ENCODE measurements at places on chromosomes 5 and 9.
A peak's percentile ranks its signal among the peaks of the same experiment; 100 is the strongest.

GRCh38 chr5:149951138-149951749, 6.7 kb upstream of the PDE6A start:
- DNase-seq, result no peak

DNA sequence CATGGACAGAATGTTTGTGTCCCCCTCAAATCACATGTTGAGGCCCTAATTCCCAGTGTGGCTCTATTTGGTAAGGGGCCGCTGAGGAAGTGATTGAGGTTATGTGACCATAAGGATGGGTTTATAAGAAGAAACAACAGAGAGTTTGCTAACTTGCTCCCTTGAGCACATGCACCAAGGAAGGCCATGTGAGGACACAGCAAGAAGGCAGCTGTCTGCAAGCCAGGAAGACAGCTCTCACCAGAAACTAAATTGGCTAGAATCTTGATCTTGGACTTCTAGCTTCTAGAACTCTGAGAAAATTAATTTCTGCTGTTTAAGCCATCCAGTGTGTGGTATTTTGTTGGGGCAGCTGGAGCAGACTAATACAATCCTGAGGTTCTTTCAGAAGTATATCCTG, 35.2 kb upstream of the CDC42SE2 start:
- no peak for DNase-seq

- DNase-seq, result no peak
These were observed 29.3 kb downstream of the RASGEF1C start for GRCh38 chr5:180179442-180180420.

DNA sequence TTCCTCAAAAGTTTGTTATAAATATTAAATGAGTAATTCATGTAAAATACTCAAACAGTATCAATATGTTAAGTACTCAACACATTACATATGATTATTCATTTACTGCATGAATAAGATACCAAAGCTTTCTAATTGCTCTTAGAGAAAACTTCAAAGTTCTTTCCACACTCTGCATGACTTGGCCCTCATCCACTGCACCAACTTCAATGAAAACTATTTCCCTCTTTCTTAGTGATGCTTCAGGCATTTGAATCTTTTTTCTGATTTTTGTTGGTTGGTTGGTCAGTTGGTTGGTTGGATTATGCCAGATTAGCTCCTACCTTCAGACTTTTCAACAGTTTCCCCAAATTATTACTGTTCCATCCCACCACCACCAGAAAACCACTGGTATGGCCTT, 314.7 kb upstream of the RGMB start:
- no peak for DNase-seq

DNA sequence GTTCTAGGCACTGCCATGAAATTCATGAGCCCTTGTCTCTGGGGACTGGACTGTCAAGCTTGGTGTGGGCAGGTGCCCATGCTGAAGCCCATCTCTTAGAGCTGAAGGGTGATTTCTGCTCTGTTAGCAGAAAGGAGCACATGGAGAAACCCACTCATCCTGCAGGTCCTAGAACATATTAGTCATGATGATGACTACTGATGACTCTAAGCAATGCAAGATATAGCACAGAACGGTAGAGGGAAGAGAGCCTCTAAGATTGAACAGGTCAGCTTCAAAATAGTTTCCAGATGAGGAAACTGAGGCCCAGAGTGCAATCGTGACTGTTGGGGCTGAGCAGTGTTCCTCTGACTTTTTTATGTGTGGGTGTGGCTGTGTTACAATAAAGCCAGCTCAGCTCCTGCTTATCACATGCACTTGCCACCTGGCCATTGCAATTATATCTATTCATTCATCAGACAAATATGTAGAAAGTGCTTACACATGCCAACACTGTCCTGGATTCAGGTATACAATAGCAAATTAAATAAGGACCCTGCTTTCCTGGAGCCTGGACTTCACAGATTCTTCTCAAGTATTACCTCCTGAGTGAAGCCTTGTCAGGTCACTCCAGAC, 140.2 kb upstream of the BRINP1 start:
- no peak for DNase-seq

DNA sequence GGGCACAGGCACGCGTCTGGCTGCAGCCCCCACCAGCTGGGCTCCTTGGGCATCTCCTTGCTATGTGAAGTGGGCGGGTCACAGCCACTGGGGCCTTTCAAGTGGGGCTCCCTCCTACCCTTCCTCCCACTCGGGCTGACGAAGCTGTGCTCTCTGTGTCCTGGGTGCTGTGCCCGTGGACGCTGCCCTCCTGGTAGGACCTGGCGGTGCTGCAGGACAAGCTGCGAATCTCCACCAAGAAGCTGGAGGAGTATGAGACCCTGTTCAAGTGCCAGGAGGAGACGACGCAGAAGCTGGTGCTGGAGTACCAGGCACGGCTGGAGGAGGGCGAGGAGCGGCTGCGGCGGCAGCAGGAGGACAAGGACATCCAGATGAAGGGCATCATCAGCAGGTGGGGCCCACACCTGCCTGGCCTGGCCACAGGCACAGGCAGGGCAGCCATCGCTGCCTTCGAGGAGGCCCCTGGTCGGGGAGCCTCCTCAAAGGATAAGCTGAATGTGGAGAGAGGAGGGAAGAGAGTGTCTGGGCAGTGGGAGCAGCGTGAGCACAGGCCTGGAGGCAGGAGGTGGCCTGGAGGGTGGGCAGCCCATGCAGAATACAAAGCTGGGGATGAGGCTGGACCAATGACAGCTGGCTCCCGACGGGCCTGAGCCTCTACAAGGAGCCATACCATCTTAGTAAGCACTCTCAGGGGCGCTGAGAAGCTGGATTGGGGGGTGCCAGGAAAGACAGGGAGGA, 124.7 kb downstream of the DAB2IP start:
- DNase-seq, result no peak

DNA sequence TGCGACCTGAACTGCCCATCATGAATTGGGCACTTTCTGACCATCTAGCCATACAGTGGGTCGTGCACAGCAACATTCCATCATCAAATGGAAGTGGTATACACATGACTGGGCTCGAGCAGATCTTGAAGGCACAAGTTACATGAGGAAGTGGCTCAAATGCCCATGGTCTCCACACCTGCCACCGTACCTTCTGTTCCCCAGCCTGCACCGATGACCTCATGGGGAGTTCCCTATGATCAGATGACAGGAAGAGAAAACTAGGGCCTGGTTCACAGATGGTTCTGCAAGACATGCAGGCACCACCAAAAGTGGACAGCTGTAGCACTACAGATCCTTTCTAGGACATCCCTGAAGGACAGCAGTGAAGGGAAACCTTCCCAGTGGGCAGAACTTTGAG, 21.8 kb downstream of the MTMR12 start:
- no peak for DNase-seq

DNA sequence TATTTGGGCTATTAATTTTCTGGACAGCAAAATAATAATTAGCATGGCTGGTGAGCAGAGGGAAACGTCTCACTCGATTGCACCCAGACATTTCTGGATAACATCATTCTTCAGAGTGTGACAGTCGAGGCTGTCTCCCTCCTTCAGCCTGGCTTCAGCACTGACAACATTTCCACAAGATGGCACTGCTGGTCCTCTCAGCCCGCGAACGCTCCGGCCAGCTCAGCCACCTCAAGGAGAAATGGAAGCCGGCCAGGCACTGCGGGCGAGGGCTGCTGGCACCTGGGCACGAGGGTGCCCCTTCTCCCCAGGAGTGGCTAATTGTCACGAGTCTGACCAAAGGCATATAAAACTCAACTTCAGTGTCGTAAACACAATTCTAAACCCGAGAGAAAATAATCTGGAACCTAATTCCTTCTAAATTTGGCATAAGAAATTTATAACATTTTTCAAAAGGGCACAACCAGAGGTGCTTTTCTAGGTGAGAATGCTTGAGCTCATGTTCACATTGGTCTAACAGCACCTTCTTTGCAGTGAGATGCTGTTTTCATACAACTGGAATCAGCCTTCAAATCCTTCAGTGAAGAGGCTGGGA, 65.9 kb downstream of the DAP start:
- peak; percentile 17 for DNase-seq

- no peak for DNase-seq
These were observed 75.9 kb upstream of the SELENOP start for GRCh38 chr5:42887575-42887974.

DNA sequence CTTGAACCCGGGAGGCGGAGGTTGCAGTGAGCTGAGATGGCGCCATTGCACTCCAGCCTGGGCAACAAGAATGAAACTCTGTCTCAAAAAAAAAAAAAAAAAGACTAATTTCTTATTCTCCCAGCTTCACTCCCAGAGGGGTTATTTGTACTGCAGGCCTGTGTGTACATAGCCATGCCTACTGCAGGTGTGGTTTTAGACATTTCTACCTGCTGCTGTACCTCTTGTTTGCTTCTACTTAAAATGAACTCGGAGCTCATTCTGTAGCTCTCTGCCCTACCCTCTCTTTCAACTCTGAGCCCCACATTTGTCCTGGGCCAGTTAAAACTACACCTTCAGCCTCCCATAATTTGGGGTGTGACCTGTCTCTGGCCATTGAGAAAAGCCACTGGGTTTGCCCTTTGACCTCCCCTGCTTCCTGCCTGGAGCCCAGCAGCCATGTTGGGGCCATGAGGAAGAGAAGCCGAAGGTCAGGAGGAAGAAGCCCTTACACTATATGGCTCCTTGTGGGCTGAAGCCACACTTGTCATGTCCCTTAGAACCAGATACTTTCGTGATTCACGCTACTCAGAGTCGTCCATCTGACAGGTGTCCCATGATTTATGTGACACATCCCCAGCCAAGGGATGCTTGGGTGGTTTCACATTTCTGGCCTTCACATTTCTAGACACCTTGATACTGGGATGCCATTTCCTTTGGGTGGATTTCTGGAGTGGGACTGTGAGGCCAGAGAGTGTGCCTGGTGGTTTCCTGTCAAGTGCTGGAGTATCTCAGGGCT, 9.4 kb upstream of the CARD19 start:
- no peak for DNase-seq

DNA sequence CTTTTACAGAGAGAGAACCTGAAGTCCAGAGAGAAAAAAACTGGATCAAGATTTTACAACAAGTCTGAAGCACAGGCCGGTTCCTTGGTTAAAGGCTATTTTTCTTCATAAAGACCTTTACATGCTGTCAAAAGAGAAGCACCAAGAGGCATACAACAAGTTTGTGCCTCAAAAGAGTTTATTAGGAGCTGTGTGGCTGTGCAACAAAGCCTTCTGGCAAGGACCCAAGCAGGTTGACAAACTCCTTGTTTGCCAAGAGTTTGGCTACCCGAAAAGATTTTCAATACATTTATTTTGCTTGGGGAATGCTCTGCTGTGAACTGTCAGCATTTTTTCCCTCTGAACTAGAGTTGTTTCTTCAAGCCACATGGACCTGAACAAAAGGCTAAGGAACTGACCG, 202.9 kb upstream of the RAD23B start:
- no peak for DNase-seq

- no peak for DNase-seq
These were observed 36.5 kb downstream of the RGS3 start for GRCh38 chr9:113499876-113500497.

GRCh38 chr9:696332-697323, 144.9 kb upstream of the DMRT1 start:
- DNase-seq, result no peak

GRCh38 chr9:69040646-69041045, 5.1 kb downstream of the FXN start:
- no peak for DNase-seq

- DNase-seq, result no peak
These were observed 183.3 kb downstream of the ALDH1A1 start for GRCh38 chr9:72769546-72769945.

DNA sequence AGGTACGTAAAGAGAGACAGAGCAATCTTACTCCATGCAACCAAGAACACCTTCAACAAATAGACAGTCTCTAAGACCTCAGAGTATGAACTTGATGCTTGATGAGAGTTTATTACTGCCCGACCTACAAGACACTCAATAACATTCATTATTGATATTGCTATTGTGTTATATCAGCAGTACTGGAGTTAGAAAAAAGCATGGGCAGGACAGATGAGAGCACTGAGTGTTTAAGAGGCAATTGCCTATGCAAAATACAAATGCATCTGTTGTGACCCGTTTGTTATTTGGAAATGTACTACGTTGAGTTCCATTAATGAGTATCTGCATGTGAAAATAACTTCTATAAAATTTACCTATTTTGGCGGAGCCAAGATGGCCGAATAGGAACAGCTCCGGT, 8.1 kb upstream of the MARCOL start:
- DNase-seq, result no peak

- no peak for DNase-seq
These were observed 64.5 kb downstream of the PAM start for GRCh38 chr5:102819634-102820033.

- DNase-seq, result peak; percentile 18
These were observed 530 bp downstream of the TMEFF1 start for GRCh38 chr9:100473276-100474081.

GRCh38 chr5:139277171-139277570, 16.4 kb upstream of the MATR3 start:
- no peak for DNase-seq

- DNase-seq, result no peak
These were observed 72.3 kb downstream of the NIPSNAP3B start for GRCh38 chr9:104836235-104836634.

GRCh38 chr5:115775999-115776398, 40.5 kb downstream of the CDO1 start:
- no peak for DNase-seq

GRCh38 chr9:16884373-16884772, 13.9 kb upstream of the BNC2 start:
- DNase-seq, result no peak

GRCh38 chr5:44372028-44372427, 17.2 kb downstream of the FGF10 start:
- no peak for DNase-seq

- no peak for DNase-seq
These were observed 269.0 kb downstream of the GADD45G start for GRCh38 chr9:89873801-89874200.

GRCh38 chr9:131104016-131104740, 7.8 kb downstream of the AIF1L start:
- DNase-seq, result no peak

- no peak for DNase-seq
These were observed at the start of gene PTGDS for GRCh38 chr9:136977223-136977622. TSS of gene PTGDS (plus strand) at chr9:136977504. CDS start at chr9:136977579, 75 bp downstream.

DNA sequence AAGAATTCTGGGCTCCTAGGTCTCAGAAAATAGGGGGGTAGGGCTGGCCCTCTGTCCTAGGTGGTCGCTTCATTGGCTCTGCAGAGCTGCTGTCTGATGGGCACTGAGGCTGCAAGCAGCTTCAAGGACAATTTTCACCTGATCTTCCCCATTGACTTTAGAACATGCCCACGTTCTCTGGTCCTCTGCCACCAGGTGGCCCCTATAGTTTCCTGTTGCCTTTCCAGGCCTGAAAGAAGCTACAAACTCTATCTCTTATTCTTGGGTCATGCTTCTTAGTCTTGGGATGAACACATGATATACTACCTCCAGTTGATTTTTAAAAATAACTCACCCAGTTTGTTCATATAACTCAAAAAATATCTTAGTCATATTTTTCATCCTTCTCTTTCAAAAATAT, 26.3 kb downstream of the SPZ1 start:
- DNase-seq, result peak; percentile 13

Data from stimulated activated CD4-positive, alpha-beta T cell treated with anti-CD3 and anti-CD28 coated beads, Interleukin-1b, Interleukin-23, amount 100 ng/mL, for 48 hours (primary cell).